ENCODE measurements at places on chromosomes 11 and 22.

DNA sequence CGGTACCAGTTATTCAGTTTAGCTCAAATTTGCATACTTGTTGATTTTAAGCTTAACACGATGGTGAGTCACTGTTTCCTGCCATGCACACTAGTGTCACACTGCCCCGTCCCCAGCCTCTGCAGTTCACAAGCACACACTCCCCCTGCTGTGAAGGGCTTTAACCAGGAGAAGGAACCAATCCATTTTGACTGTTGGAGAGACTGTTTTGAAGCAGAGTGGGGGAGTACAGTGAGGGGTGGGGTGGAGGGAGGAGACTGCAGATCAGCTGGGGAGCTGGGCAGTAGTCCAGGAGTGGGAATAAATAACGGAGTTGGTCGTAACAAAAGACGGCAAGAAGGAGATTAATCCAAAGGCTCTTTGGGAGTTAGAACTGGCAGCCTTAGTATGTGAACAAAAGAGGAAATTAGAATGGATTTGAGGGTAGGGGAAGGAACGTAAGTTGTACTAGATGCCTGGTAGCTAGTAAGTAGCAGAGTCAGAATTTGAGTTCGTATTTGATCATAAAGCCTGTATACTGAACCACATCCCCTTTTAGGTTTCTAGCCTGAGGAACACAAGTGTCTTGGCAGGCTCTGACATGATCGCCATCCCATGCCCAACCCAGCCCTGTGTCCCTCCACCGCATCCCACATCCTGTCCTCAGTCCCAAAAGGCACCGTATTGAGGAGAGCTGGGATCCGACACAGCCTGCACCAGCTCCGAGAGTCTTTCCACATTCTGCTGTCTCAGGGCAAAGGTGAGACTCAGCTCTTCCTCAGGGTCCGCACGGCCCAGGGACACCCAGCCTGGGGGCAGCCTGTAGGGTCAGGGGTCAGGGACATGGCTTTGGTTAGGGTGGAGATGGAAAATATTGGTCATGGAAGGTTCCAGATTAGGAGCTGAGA lies 862 bp downstream of the TPP1 start:
- DNase-seq = peak; percentile 64

GRCh38 chr22:49422701-49423100 lies 405.0 kb downstream of the BRD1 start:
- DNase-seq = no peak

DNA sequence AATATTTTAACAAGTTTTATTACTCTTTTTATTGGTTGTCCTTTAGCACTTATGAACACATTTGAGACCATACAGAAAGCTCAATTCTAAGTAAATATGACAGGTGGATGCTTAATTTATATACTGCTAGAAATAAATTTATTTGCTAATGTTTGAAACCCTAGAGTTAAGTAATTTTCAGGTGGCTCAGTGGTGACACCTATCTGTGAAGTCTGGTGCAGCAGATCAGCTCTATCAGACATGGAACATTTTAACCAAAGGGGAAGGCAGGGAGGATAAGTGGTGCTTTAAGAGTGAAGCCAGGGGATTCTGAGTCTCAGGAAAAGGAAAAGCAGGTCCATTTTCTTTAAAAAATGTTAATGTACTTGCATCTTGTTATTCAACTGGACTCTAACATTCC lies 175.8 kb downstream of the DSCAML1 start:
- no peak for DNase-seq

- no peak for DNase-seq
These were observed 43.4 kb upstream of the SC5D start for GRCh38 chr11:121249039-121249663.

- DNase-seq = no peak
These were observed 3.9 kb downstream of the LRRC10B start for GRCh38 chr11:61512435-61512834.

Measured in activated CD4-positive, alpha-beta T cell treated with anti-CD3 and anti-CD28 coated beads, Interleukin-2, amount 50 U/mL, for 24 hours (primary cell).